Jurkat, Clone E6-1 (cell line): ENCODE measurements at places on chromosomes 3 and 15.
A peak's percentile ranks its signal among the peaks of the same experiment; 100 is the strongest.

DNA sequence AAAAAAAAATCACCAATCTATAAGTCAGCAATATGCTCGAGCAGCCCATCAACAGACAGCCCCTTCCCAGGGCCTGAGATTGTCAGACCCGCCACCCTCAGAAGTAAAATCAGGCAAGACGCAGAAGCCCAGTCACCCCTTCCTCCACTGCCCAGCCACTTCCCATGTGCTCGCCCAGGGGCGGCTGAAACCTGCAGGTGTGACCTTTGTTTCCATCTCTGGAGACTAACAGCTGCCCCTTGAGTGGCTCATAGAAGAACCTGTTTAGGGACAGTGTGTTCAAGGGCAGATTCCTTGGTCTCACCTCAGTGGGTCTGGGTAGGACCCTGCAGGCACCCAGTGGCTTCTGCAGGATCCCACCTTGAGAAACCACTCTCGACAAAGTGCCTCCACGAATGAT lies 105.6 kb downstream of the MYLK start:
- no peak for DNase-seq

DNA sequence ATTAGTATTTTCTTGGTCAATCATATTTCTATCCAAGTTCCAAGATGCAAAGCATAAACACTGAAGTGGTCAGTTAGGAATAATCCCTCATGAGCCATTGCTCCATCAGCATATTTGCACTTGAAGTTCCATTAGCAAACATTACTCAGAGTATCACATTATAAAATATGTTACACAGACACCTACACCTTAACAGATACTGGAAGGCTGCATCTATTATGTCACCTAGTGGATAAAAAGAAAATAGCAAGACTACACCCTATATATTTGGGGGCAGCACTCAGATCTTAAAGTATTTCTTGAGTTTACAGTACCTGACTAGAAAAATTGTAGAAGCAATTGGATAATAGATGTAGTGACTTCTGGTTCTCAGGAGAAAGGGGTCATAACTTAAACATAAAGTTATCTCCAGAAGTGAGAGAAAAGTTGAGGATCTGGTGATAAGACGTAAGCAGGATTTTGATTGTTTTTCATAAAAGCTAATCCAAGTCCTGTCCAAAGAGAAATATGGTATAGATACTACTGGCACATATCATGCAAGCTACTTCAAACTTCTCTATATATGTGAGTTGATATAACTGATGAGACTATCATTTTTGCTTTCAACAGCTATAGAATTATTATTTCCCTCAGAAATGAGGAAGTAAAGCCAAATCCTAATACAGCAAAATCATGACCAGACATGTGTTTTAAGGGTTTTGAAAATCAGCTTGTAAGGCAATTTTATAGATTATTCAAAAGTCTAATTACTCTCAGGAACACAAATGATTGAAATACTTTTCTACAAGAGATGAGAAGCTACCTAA lies 422.2 kb downstream of the GBE1 start:
- peak; percentile 14 for DNase-seq

GRCh38 chr3:141913150-141913811 lies 36.8 kb downstream of the ATP1B3 start:
- DNase-seq = peak; percentile 66

GRCh38 chr3:69791919-69792399 lies 52.7 kb downstream of the MITF start:
- DNase-seq = peak; percentile 7

DNA sequence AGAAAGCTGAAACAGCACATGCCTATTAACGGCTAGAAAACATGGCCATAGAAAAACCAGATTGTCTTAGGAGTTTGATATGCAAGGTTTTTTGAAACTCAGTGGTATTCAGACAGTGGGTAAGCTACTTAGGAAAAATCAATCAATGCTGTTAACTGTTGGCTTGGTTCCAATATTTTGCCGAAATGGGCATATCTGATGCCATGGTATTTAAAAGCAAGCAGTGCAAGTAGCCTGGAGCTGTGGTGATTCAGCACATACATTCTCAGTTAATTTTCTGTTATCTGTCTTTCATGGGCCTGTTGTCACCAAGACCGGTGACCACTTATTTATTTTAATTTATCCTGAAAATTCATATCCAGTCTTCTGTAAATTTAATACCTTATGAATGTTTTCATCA lies 17.3 kb upstream of the SUCNR1 start:
- DNase-seq = no peak

- DNase-seq = no peak
Observed at GRCh38 chr15:71002316-71002715, 109.7 kb downstream of the LRRC49 start.

DNA sequence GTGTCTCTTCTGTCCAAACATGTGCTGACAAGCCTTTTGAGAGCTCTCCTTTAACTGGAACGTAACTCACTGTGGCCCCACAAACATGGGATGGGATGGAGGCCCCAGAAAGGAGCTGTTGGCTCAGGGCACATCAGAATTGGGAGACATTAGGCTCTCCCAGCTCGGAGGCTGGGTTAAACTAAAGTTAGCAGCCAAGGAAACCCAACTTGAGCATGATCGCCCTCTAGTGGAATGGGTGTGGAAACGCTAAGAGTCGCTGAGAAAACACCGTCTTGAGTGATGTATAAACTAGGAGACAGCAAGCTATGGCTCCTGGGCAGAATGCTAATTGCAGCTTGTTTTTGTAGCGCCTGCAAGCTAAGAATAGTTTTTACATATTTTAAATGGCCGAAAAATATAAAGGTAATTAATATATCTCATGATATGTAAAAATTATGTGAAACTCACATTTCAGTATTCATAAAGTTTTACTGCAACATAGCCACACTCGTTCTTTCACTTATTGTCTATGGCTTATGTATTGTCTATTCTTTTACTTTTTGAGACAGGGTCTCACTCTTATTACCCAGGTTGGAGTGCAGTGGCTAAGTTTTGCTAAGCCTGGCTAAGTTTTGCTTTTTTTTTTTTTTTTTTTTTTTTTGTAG lies 138.8 kb upstream of the HACD2 start:
- DNase-seq = peak; percentile 84

DNA sequence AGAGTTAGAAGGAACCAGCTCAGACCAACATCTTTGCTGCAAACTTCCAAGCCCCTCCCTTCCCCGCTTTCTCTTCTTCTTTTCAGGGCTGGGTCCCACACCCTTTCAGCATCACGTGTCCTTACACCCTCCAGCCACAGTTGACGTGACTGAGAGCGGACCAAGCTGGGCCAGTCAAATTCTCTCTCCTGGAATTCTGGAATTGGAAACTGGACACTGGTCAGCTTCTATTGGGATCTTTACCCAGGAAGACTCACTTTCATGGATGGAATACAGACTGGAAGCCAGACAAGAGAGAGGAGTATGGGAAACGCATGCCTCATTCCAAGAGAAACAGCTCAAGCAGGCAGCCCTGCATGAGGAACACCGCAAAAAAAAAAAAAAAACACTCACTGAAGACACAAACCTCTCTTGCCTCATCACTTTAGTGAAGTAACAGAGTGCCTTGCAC lies 12.4 kb upstream of the TPM1 start:
- no peak for DNase-seq

DNA sequence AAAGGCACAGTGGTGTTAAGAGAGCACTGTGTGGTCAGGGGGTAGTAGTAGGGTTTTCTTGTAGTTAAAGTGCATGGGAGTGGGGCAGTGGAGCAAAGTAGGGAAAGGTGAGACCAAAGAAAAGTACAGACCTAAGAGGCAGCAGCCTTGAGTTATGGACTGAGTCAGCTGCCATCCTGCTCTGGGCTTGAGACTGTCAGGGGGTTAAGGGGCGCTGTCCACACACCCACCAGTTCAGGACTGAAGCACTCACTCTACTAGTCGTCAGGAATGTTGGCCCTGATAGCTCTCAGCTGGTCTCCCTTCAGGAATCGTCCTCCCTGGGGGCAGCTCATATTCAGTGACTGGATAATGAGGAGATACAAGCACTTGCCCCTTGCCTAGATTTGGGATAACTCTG lies 7.9 kb downstream of the CCR4 start:
- no peak for DNase-seq

DNA sequence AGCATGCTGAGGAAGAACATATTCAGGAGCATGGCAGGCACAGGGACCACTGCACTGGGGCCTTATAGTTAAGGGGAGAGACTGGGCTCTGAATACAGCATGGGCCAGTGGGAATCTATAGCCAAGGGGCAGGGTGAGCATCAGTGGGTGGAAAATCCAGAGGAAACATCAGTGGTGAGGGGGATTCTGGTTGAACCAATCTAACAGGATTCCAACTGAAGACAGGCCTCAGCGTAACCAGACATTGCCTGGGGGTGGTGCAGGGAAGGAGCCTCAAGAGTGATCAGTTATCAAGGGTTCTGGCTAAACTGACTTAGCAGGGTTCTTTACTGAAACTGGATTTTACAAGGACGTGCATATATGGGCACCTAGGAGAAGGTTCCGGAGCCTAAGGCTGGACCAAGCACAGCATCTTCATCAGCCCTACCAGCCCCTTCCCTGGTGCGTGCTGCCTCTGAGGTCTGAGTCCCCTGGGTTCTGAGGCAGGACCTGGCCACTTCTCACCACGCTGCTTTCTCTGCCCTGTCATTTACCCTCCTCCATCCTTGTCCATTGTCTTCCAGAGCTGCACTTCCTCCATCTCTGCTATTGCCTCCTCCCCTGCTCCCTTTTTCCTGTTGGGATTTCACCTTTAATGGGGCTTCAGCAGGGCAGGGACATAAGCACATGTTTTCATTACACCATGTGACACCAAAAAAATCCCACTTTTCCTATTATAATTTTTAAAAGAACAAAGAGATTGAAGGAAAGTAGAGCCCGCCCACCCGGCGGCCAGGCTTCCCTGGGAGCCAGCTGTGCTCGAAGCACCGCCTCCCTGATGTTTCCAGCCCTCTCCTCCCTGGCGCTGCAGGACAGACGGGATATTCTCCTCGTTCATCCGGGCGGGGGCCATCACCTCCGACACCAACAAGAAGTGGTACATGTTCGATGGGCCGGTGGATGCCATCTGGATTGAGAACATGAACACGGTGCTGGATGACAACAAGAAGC lies 52.1 kb downstream of the DNAH1 start:
- DNase-seq = no peak

- no peak for DNase-seq
Observed at GRCh38 chr3:186653080-186653707, 12.6 kb upstream of the HRG start.

DNA sequence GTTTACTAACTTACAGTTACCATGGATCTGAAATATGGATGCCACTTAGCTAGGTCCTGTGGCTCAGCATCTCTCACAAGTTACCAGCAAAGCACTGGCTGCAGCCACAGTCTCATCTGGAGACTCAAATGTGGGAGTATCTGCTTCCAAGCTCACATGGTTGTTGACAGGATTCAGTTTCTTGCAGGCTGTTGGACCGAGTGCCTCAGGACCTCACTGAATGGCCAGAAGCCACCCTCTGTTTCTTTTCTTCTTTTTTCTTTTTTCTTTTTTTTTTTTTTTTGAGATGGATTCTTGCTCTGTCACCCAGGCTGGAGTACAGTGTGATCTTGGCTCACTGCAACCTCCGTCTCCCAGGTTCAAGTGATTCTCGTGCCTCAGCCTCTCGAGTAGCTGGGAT lies 20.1 kb upstream of the AMOTL2 start:
- DNase-seq = no peak

DNA sequence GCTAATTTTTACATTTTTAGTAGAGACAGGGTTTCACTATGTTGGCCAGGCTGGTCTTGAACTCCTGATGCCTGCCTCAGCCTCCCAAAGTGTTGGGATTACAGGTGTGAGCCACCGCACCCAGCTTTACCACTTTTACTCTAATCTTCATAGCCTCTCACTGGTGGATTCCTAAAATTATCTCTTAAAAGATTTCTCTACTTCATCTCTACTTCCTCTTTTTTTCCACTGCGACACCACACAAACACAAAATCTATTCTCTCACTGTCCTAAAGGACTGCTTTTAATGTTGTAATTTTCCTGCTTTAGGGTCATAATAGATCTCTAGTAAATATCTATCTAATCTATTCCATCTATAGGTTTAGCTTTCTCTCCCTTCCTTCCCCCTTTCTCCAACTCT lies 34.0 kb upstream of the TBL1XR1 start:
- DNase-seq = no peak

- DNase-seq = no peak
Observed at GRCh38 chr3:93961489-93961888, 12.2 kb downstream of the PROS1 start.

DNA sequence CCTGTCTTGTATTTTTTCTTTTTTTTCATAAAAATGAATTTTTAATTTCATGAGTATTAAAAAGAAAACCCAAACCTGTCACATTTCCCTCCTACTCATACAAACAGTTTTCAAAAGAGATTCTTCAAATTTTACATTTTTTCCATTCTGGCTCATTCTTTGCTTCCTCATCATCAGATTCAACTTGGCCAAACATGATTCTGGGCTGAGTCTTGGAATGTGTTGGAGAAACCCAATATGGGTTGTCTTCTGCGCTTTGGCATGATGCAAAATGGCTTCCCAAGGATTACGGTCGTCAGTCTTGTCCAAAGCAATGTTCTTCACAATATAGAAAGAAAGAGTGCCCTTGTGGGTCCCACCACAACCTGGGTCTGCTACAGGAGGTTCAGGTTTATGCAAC lies 12.4 kb upstream of the TM4SF4 start:
- DNase-seq = no peak

DNA sequence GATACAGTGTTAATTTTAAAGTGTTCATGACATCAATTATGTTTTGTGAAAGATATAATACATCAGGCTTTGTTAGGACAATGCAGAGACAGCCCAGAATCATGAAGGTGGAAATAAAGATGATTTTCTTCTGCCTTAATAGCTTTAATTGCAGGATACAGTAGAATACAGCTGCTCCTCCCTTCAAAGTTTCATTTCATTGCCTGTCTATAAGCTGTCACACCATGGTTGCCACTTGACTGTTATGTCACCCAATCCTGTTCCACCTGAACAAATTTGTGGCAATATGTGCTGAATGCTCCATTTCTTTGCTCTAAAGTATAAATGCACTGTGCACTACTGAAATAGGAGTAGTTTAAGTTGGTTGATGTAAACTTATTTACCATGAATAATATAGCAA lies 537.8 kb upstream of the ROBO2 start:
- DNase-seq = no peak

DNA sequence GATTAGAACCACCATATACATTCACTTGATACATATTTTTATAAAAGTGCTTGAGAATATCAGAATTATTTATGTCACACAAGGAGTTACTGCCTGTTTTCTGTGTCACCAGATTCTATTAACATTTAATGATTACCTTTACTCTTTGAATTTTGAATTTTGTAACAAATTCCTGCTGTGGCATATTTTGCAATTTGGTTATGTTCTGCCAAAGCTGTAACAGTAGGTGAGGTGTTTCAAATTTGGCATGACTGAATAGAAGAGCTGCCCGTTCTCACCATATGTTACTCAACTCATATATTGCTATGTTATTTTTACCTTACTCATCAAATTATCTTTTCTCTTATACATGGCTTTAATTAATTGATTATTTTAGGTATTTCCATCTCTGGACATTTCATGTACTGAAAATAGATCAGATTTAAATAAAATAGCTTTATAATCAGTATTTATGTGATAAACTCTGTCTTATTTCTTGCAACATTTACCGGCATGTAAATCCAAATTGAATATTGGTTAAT lies 18.9 kb downstream of the PML start:
- DNase-seq = no peak

GRCh38 chr3:18354701-18355100 lies 70.4 kb downstream of the SATB1 start:
- no peak for DNase-seq

- no peak for DNase-seq
Observed at GRCh38 chr3:170725285-170725731, 139.4 kb upstream of the SLC7A14 start.
